Astrocyte (in vitro differentiated cells and primary cell): ENCODE measurements at places on chromosomes 2 and 18. TPM values are rescaled to one million over a fixed set of nuclear protein-coding genes. Genes with fewer than 3 reads are reported as not detected.

GRCh38 chr2:143482771-143483170 lies 353.6 kb downstream of the ARHGAP15 start:
- no peak for DNase-seq
- no peak overlapping the region for H3K4me3 ChIP-seq
- H3K4me1 ChIP-seq: no peaks in the 10 kb centered on the region
- no peaks in the 10 kb centered on the region for H3K36me3 ChIP-seq
- no peak overlapping the region for H3K27ac ChIP-seq

DNA sequence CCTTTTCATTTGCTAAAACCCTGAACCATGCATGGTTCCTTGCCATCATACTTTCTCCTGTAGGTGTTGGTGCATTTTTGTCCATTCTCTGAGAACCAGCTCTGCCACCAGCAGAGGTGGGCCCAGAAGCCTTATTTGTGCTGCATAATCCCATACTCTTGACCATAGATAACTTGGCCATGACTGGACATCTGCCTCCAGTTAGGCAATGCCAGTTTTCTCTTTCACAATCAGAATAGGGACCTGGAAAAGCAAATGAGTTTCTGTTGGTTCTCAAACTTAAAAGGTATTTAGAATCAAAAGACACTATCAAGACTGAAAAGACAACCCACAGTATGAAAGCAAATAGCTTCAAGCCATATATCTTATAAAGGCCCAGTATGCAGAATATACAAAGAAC lies 167.3 kb downstream of the MAIP1 start:
- H3K27ac ChIP-seq: no peak overlapping the region
- no peak overlapping the region for H3K4me3 ChIP-seq
- peaks cover 7% of the 10 kb centered on the region for H3K27me3 ChIP-seq
- no peaks in the 10 kb centered on the region for H3K4me1 ChIP-seq
- no peak for DNase-seq
- H3K36me3 ChIP-seq: no peaks in the 10 kb centered on the region

DNA sequence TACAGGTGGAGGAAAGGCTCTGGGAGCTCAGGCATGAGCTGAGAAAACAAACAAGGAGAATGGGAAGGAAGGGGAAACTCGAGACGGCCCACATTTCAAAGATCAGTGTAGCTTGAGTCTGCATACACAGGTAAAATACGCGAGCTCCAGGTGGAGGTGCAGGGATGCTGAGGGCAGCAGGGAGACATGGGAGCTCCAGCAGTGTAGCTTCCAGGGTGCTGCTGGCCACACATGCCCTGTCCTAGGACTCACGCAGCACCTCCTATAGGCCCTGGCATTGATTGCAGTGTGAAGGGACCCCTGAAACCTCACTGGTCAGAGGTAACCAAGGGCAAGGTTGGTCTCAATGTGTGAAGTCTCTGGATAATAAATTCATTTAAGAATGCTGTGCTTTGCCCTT lies 362.8 kb upstream of the HS6ST1 start:
- H3K4me1 ChIP-seq: no peaks in the 10 kb centered on the region
- no peak overlapping the region for H3K4me3 ChIP-seq
- no peaks in the 10 kb centered on the region for H3K27me3 ChIP-seq

DNA sequence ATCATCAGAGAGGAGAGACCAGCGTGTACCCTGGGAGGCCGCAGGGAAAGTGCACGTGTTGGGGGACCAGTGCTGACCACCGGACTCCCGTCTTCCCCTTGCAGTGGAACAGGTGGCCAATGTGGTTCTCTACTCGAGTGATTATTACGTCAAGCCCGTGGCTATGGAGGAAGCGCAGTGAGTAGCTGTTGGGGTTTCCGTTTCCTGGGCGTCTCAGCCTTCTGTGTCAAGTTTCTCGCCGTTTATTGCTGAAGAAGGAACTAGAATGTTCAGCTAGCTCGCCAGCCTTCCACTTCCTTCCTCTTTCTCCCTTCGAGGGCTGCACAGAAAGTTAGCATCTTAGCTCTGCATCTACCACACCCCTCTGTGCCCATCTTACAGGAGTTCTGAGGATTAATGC lies 22.8 kb upstream of the DGKD start:
- H3K36me3 ChIP-seq: no peaks in the 10 kb centered on the region
- H3K27ac ChIP-seq: no peak overlapping the region
- H3K4me1 ChIP-seq: peaks cover 7% of the 10 kb centered on the region

GRCh38 chr18:49018554-49019445 lies 68.0 kb upstream of the SMAD7 start:
- H3K4me1 ChIP-seq: peaks cover 18% of the 10 kb centered on the region
- H3K36me3 ChIP-seq: no peaks in the 10 kb centered on the region
- DNase-seq: no peak
- H3K27me3 ChIP-seq: no peaks in the 10 kb centered on the region
- no peak overlapping the region for H3K4me3 ChIP-seq

DNA sequence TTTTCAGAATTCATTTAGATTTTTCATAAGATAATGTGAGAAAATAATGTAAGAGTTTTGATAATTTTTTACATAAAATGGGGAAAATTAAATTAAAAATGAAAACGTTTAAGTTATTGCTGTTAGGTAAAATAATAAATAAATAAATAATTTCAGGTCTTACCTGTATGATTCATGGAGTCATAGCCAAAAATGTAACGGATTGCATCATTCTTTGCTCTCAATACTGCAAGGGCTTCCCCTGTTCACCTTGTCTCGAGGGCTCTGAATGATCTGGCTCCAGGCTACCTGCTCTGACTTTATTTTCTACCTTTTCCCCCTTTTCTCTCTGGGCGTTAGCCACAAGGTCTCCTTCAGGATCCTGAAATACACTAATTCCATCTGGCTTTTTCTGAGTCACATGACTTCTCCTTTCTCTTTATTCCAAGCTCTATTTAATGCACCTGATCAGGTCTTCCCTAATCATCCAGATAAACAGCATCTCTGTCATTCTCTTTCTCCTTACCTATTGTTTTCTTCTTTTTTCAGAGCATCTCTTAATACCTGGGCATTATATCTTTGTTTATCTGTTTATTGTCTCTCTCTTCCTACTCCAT lies 30.0 kb upstream of the CFAP36 start:
- no peaks in the 10 kb centered on the region for H3K36me3 ChIP-seq
- H3K27me3 ChIP-seq: no peaks in the 10 kb centered on the region
- no peak for DNase-seq
- no peaks in the 10 kb centered on the region for H3K4me1 ChIP-seq

DNA sequence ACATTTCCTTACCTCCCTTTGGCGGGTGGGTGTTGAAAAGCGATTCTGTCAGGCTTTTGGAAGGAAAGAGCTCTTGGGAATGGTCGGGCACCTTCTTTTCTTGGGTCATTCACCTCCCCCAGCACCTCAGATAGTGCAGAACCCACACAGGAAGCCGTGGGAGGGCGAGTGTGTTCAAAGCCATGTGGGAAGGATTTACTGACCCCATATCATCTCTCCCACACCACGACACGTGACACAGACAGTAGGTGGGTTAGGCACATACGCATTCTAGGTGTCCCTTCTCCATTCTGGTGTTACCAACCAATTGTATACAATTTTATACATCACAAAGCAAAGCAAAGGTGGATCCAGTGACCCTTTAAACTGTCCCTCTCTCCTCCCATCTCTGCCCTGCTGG lies 263.7 kb upstream of the REV1 start:
- H3K27me3 ChIP-seq: no peaks in the 10 kb centered on the region
- no peak for DNase-seq
- no peaks in the 10 kb centered on the region for H3K36me3 ChIP-seq
- H3K4me1 ChIP-seq: peaks cover 16% of the 10 kb centered on the region
- H3K27ac ChIP-seq: no peak overlapping the region

The RBKS gene
- total RNA-seq: 1.6 and 2.6 TPM in 2 replicates

The DIPK1C gene
- total RNA-seq: not detected in 2 replicates
